Natural killer cell (primary cell): ENCODE measurements at places on chromosomes 6 and 20. TPM values are rescaled to one million over a fixed set of nuclear protein-coding genes. Genes with fewer than 3 reads are reported as not detected.

FOXQ1 gene
- total RNA-seq: not detected

LRFN2 gene
- 3.5 TPM for total RNA-seq

NR2E1 gene
- not detected for total RNA-seq

CENPW gene
- 1.4 TPM for total RNA-seq

- H3K27me3 ChIP-seq: no peaks in the 10 kb centered on the region
- peak; percentile 12 for DNase-seq
- no peak overlapping the region for H3K4me3 ChIP-seq
- H3K36me3 ChIP-seq: no peaks in the 10 kb centered on the region
- peaks cover 33% of the 10 kb centered on the region for H3K4me1 ChIP-seq
- peak overlapping the region; percentile 91 for H3K27ac ChIP-seq
These were observed 1.6 kb upstream of the OGFRL1 start for GRCh38 chr6:71287038-71287437.

- H3K27ac ChIP-seq: no peak overlapping the region
- no peaks in the 10 kb centered on the region for H3K27me3 ChIP-seq
- H3K4me1 ChIP-seq: no peaks in the 10 kb centered on the region
These were observed 43.0 kb downstream of the CFAP61 start for GRCh38 chr20:20095114-20095872.

- DNase-seq: no peak
- no peak overlapping the region for H3K27ac ChIP-seq
- H3K4me1 ChIP-seq: peaks cover 5% of the 10 kb centered on the region
- no peak overlapping the region for H3K4me3 ChIP-seq
- no peaks in the 10 kb centered on the region for H3K27me3 ChIP-seq
These were observed 87.2 kb downstream of the TNFAIP3 start for GRCh38 chr6:137954253-137954652.

- no peaks in the 10 kb centered on the region for H3K4me1 ChIP-seq
- H3K27me3 ChIP-seq: no peaks in the 10 kb centered on the region
- no peak overlapping the region for H3K27ac ChIP-seq
- no peaks in the 10 kb centered on the region for H3K36me3 ChIP-seq
- no peak for DNase-seq
- H3K4me3 ChIP-seq: no peak overlapping the region
These were observed 30.0 kb downstream of the SLC22A16 start for GRCh38 chr6:110446405-110446804.

DNA sequence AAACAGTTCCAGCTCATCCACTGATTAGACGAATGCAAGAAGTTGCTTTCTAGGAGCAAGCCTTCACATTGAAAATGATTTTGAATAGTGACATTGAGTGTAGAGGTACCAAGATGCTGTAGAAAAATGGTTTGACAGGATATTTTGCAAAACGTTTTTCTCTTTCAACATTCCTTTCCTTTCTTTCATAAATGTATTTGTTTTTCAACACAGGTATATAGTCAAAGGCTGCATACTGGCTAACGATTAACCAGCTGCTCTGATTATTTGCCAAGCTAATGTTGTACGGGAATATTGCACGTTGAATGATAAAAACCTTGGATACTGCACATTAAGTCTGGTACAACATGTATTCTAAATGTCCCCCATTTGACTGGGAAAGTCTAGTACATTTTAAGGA is 78.8 kb upstream of the TENT5A start:
- no peak overlapping the region for H3K4me3 ChIP-seq
- no peaks in the 10 kb centered on the region for H3K36me3 ChIP-seq
- no peaks in the 10 kb centered on the region for H3K27me3 ChIP-seq
- no peak overlapping the region for H3K27ac ChIP-seq

DNA sequence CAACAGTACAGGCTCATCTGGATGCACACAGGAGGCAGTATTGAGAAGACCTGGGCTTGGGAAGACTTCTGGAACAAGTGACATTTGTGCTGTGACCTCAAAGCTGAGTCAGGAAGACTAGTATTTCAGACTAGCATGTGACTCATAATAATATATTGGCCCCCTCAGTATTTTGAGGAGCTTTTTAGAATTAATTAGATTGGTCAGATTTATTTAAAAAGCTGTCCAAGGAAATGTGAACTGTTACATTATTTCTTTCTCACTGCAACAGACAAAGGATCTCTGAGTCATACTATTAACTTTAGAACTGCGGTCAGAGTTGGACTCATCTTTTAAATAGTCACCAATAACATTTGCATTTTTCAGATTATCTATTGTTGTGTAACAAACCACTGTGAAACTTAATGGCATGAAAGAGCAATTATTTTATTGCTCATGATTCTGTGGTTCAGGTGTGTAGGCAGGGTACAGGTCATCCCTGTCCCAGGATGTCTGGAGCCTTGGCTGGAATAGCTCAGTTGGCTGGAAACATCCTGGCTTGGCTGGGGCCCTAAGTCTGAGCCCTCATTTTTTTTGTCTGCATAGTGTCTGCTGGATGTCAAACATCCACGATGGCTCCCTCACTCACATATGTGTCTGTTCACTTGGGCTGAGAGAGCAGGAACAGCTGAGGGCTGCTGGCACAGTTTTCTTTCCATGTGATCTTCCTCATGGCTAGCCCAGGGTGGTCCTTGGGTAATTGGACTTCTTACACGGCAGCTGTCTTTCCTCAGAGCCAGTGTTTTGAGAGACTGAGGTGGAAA is 46.9 kb downstream of the MAP3K4 start:
- H3K27ac ChIP-seq: no peak overlapping the region
- no peaks in the 10 kb centered on the region for H3K27me3 ChIP-seq
- H3K4me1 ChIP-seq: no peaks in the 10 kb centered on the region
- no peak for DNase-seq
- peaks cover 35% of the 10 kb centered on the region for H3K36me3 ChIP-seq
- H3K4me3 ChIP-seq: no peak overlapping the region

DNA sequence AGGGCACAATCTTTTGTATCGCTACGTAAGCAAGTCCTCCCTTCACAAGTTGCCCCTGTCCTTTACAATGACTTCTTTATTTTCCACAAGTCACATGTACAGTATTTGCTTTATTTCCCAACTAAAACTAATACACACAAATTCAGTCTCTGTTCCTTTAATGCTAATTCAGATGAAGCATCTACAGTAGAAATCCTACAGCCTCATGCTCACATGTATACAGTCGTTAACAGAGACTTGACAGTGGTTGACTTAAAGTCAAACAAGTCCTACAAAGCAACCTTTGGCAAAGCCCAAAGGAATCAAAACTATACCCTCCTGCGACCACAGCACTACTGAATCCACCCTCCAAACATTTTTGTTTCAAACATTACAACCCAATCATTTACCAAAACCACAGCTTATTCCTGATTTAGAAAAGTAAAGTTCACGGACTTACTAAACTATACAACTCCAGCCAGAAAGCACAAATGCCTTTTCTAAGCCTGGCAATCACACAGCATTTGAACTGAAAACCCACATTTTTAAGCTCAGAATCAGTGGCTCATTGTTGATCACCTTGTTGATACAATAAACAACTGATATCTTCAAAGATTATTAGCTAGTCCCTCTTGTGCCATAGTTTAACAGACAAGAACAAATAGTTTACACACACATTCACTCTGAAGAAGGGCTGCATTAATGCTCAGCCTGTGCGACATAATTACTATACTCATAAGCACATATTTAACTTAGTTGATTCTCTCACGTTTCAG is 70.9 kb upstream of the NHSL1 start:
- no peak overlapping the region for H3K27ac ChIP-seq
- no peak overlapping the region for H3K4me3 ChIP-seq
- H3K27me3 ChIP-seq: no peaks in the 10 kb centered on the region
- H3K36me3 ChIP-seq: no peaks in the 10 kb centered on the region
- no peak for DNase-seq

- peaks cover 13% of the 10 kb centered on the region for H3K4me1 ChIP-seq
- no peaks in the 10 kb centered on the region for H3K36me3 ChIP-seq
- no peak for DNase-seq
- H3K4me3 ChIP-seq: no peak overlapping the region
- H3K27me3 ChIP-seq: no peaks in the 10 kb centered on the region
- H3K27ac ChIP-seq: no peak overlapping the region
These were observed 150.8 kb upstream of the PMEPA1 start for GRCh38 chr20:57860576-57860975.

DNA sequence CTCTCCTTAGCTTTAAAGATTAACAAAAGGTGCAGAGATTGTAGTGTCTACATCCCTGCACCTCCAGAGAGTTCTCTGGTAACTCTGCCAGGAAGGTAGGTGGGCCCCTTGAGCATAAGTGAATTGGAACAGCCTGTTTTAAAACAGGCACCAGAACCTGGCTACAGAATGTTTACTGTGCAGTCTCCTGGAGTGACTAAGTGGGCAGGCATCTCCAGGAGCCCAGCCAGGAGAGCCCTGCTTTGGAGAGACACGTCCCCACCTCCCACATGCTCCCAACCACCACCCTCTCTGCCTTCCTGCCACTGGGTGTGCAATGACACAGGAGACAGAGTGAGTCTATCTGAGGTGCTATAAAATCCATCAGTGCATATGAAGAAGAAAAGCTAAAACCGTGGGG is 110.3 kb upstream of the EYA4 start:
- DNase-seq: no peak
- H3K4me1 ChIP-seq: no peaks in the 10 kb centered on the region
- H3K27me3 ChIP-seq: no peaks in the 10 kb centered on the region
- no peak overlapping the region for H3K27ac ChIP-seq

GRCh38 chr6:45901767-45902650 is 113.7 kb downstream of the CLIC5 start:
- no peaks in the 10 kb centered on the region for H3K36me3 ChIP-seq
- H3K27me3 ChIP-seq: no peaks in the 10 kb centered on the region
- DNase-seq: no peak
- H3K27ac ChIP-seq: no peak overlapping the region

- no peak overlapping the region for H3K4me3 ChIP-seq
- no peaks in the 10 kb centered on the region for H3K27me3 ChIP-seq
- H3K4me1 ChIP-seq: no peaks in the 10 kb centered on the region
These were observed 670.5 kb upstream of the IMPG1 start for GRCh38 chr6:76742919-76743318.

GRCh38 chr6:113591896-113592827 is 265.0 kb upstream of the MARCKS start:
- H3K4me3 ChIP-seq: no peak overlapping the region
- H3K4me1 ChIP-seq: no peaks in the 10 kb centered on the region
- DNase-seq: no peak
- no peaks in the 10 kb centered on the region for H3K36me3 ChIP-seq
- H3K27ac ChIP-seq: no peak overlapping the region
- H3K27me3 ChIP-seq: no peaks in the 10 kb centered on the region

DNA sequence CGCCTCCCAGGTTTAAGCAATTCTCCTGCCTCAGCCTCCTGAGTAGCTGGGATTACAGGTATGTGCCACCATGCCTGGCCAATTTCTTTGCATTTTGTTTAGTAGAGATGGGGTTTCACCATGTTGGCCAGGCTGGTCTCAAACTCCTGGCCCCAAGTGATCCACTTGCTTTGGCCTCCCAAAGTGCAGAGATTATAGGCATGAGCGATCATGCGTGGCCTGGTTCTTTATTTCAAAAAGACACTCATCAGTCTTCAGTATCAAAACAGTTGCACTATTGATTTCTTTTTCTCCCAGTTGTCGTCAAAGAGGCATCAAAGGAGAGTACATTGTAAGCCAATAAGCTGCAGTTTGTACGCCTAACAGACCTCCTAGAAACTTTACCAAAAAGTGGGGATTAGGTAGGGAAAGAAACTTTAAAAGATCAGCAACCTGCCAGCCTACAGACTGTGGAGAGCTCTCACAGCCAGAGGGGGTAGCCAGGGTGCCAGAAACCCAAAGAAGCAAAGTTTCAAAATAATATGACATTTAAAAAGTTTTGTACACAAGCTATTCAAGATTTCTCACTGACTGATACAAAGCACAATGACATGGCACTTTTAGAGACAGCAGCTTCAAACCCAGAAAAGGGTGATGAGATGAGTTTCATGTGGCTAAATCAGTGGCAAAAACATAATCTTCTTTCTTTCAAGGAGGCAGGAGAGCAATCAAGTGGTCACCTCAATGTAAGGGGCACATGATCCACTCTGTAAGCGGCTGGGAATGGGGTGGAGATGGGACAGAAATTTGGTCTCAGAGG is 83.0 kb upstream of the RALY start:
- H3K27ac ChIP-seq: no peak overlapping the region
- no peaks in the 10 kb centered on the region for H3K4me1 ChIP-seq
- no peaks in the 10 kb centered on the region for H3K36me3 ChIP-seq
- no peak for DNase-seq
- no peaks in the 10 kb centered on the region for H3K27me3 ChIP-seq

DNA sequence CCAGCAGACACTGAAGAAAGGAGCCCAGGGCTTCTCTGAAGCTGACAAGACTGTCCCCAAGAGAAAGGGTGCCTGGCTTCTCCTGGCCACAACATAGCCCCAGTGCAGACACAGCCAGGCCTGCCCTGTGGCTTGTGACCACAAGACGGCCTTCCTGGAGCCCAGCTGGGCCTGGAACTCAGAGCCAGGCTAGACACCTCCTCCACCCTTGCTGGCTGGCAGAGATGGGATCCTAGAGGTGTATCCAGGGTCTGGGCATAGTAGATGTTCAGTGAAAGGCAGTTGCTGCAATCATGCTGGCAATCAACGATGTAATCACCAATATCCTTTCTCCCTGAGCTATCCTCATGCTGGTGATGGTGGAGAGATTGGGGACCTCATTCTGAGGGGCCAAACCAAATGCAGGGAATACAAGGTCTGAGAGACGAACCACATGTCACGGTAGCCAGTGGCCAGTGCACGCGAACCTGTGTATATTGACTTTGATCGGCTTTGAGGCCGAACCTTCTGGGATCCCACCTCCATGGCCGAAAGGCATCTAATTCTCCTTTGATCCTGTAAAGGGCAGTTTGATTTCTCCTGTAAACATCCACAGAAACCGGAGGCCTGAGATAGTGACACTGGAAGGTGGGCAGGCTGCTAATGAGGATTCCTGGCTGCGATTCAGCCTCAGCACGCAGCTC is 115.2 kb downstream of the PSMB1 start:
- peak overlapping the region; percentile 91 for H3K27ac ChIP-seq
- no peaks in the 10 kb centered on the region for H3K27me3 ChIP-seq
- peak overlapping the region; percentile 45 for H3K4me3 ChIP-seq
- no peaks in the 10 kb centered on the region for H3K36me3 ChIP-seq
- H3K4me1 ChIP-seq: peaks cover 52% of the 10 kb centered on the region

GRCh38 chr20:53625311-53626129 is 31.9 kb upstream of the ZNF217 start:
- no peak overlapping the region for H3K4me3 ChIP-seq
- H3K4me1 ChIP-seq: peaks cover 25% of the 10 kb centered on the region
- H3K36me3 ChIP-seq: no peaks in the 10 kb centered on the region
- H3K27me3 ChIP-seq: no peaks in the 10 kb centered on the region
- no peak overlapping the region for H3K27ac ChIP-seq

- DNase-seq: no peak
- no peaks in the 10 kb centered on the region for H3K4me1 ChIP-seq
- no peaks in the 10 kb centered on the region for H3K36me3 ChIP-seq
- no peaks in the 10 kb centered on the region for H3K27me3 ChIP-seq
These were observed 362.1 kb upstream of the AGPAT4 start for GRCh38 chr6:161635975-161636374.
